ENCODE measurements at places on chromosomes 16 and 17.
A peak's percentile ranks its signal among the peaks of the same experiment; 100 is the strongest.

DNA sequence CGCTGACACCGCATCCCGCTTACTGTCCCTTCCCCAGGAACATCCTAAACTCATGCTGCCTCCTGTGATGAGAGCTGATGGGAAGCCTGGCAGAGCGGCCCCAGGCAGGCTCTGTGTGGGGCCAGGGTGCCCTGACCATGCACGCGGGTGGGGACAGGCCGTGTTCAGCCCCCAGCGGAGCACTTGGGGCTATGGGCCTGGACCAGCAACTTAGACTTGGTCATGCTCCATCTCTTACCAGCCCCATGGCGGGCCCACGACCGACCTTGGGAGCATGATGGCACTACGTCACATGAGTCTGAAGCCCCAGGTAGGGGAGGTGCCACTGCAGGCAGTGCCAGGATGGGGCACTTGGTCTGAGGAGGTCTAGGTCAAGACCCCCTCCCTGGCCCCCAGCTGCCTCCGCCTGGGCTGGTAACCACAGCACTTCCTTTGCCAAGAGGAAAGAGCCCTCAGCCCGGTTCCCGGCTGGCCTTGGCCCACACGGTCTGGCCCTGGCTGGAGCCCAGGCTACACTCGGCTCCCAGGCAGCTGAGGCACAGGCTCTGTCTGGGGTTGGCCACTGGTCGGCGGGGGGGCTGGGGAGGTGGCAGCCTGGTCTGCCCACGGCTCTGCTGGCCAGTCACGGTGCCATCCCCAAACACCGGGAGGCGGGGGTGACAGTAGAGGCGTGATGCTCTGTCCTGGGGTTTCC is 25.7 kb downstream of the BAHCC1 start:
- no peak for DNase-seq

- no peak for DNase-seq
Observed at GRCh38 chr17:44502598-44503146, 534 bp downstream of the GPATCH8 start.

- DNase-seq, result no peak
Observed at GRCh38 chr16:81409016-81409556, 35.5 kb upstream of the CMIP start.

- peak; percentile 67 for DNase-seq
Observed at GRCh38 chr17:7403043-7403726, 712 bp downstream of the TMEM256 start.

- DNase-seq, result no peak
Observed at GRCh38 chr17:6276711-6277110, 158.2 kb downstream of the AIPL1 start.

DNA sequence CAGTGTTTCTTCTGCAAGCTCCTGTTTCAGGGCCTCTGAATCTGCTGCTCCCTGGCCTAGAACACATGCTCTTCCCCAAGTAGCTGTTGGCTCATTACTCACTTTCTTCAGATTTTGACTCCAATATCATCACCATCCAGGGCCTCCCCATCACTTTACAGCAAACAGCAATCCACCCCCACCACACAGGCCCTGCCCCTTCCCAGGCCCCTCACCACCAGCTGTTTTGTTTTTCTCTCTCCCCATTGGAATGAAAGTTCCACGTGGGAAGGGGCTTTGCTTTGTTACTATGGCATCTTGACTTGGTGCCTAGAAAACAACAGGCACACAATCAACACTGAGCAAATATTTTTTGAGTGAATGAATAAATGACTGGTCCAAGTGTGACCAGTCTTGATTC is 4.0 kb downstream of the TMEM170A start:
- DNase-seq, result no peak

- DNase-seq, result no peak
Observed at GRCh38 chr16:188674-189073, 8.4 kb downstream of the HBQ1 start.

DNA sequence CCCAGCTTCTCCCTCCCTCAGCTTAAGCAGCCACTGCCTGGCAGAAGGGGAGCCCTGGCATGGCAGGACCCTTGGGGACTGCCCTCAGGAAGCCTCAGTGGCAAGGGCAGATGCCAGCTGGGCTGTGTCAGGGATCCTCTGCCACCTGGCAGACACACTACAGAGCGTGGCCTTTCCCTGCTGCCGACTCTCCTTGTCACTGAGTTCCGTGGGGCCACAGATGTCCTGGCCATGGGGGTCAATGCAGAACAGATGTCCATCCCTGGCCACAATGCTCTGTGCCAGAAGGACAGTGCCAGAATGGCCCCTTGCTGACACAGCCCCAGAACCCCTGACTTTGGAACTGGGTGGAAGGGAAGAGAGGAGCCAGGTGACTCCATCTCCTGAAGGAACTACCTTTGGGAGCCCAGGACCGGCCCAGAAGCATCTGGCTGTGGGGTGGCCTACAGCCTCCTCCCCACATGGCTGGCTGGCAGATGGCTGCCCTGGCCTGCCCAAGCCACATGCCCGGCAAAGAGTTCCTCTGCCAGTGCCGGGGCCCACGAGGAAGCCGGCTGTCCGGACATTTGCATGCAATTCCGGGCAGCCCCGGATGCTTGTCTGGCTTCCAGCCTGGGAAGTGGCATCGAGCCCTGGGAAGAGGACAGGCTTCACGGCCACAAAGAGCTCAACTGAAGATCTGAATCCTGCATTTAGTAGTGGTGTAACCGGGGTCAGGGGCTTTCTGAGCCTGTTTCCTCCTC is 24.1 kb downstream of the NPTX1 start:
- DNase-seq, result no peak

DNA sequence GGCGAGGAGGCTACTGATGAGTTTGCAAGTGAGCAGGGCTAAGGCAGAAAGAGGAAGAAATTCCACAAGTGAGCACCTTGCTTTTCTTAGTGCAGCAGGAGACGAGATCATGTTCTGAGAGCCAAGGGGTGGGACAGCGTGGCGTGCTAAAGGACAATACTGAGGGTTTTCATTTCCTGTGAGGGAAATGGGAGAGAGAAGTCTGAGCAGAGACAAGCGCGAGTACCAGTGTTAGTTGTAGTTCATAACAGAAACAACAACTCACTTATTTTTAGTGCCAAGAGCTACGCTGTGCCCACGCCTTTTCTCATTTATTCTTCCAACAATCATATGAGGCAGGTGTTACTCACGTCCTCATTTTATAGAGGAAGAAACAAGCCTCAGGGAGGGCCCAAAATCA is 2.3 kb downstream of the SPACA3 start:
- DNase-seq, result no peak

GRCh38 chr16:87580855-87581261 is 21.4 kb upstream of the JPH3 start:
- DNase-seq, result no peak

- DNase-seq, result no peak
Observed at GRCh38 chr17:42288803-42289610, 709 bp downstream of the STAT5A start.

DNA sequence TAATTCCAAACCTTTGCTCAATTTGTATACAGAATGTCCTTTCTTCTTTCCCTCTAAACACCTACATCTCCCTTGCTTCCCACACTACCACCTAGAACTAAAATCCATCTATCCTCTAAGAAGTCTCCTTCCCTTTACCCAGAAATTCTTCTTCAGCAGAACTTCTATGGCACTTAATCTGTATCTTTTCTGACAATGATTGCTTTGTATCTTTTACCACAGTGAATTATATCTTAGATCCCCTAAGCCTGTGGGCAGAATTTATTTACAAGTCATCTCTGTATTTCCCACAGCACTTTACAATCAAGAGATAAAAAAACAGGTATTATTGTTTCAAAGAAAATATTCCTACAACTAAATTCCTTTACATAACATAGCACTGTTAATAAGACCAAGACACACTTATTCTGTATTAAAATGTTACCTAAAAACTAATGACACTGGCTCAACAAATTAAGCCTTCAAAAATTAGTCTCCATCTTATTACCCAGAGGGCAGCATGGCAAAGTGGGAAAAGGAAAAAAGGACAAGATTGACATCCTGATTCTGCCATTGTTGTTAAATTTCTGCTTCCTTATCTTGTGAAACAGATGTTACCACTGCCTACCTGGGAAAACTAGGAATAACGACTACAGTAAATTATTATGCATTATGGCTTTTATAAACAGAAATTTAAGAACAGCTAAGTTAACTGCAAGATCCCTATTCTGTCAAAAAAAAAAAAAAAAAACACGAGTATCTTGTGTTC is 42.8 kb downstream of the KANSL1 start:
- no peak for DNase-seq

GRCh38 chr17:66535611-66536010 is 233.2 kb downstream of the PRKCA start:
- DNase-seq, result no peak

Measured in kidney (tissue), 22 donors.